AG08396 (cell line): ENCODE measurements at places on chromosomes 1 and 21.

GRCh38 chr1:92362970-92363369 lies 64.1 kb downstream of the RPAP2 start:
- DNase-seq: no peak

DNA sequence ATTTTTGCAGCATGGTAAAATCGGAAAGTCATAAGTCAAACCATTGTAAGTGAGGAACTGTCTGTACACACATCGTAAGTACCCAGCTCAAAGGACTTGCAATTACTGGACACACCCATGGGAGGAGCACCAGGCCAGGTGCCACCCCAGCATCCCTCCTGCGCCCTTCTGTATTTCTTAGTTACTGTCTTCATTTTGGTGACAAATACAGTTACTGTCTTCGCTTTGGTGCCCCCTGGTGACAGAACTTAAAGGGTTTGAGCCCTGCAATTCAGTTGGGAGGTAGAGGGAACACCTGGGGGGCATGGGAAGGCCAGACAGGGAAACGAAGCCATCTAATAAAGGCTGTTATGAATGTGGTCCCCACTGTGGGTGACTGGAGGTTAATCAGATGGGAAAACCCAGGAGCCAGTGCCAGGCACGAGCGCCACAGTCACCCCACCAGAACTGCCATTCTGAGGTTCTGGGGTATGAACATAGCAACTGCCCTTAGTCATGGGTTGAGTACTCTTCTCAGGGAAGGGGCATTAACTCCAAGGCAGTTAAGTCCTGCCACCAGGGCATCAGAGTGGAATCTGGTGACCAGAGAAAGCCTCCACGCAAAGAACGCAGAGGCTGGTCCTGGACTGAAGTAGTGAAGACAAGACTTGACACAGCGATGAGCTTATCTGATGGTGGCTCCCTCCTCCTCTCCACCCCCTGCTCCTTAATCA lies 612.9 kb downstream of the PTPRU start:
- peak; percentile 17 for DNase-seq

DNA sequence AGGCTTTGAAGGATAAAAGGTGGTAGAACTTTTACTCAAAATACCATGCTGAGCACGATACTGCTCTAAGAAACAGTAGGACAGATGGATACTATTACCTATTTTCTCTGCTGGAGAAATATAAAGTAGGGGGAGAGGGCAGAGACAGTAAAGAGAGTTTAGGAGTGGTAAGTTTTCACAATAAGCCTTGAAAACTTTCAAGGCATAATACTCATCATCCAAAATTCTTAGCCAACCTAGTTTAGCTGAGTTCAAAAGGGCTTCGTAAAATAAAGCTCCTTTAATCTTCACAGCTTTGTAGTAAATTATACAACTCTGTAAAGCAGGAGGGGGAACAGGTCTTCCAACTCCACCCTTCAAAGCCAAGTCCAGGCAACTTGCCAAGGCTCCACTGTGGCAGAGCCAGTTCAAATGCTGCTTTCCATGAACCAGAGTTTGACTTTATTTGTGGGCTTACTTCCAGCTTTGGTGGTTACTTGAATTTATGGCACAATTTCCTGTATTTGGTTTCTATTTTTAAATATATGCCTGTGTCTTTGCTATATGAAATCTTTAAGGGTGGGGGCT lies 15.5 kb downstream of the TEX38 start:
- DNase-seq: peak; percentile 25

- DNase-seq: no peak
Measured at GRCh38 chr1:151638074-151638775, 26.4 kb downstream of the SNX27 start.

DNA sequence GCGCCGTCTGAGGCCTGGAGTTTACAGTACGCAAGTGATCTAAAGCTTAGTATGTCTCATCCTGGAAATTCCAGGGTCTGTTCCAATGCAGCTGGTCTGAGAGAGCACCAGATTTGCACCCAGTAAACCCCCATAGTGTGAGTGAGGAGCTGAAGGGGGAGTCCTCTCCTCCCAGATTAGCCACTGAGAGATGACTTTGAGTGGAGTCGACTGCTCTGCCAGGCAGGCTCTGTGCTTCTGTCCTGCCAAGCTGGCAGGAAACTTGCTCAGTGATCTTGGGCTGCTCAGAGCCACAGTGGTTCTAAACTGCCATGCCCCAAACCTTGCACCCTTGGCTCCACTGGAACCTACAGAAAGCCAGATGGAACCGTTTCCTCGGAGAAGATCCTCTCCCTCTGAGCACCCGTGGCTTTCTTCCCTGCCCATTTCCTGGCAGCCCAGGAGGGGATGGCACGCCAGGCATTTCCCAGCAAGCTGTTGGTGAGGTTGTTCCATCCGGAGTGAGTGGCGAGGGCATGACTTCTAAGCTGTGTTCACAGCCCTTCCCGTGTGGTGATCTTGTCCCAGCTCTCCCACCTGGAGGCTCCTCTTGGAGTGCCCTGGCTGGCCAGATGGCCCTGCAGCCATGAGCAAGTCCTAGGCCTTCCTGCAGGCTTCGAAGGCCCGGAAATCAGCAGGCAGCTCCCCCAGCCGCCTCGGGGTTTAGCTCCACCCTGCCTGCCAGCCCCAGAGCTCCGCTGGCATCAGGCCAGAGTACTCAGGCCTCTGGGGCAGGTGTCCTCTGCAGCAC lies 125.9 kb upstream of the VAMP3 start:
- DNase-seq: no peak

DNA sequence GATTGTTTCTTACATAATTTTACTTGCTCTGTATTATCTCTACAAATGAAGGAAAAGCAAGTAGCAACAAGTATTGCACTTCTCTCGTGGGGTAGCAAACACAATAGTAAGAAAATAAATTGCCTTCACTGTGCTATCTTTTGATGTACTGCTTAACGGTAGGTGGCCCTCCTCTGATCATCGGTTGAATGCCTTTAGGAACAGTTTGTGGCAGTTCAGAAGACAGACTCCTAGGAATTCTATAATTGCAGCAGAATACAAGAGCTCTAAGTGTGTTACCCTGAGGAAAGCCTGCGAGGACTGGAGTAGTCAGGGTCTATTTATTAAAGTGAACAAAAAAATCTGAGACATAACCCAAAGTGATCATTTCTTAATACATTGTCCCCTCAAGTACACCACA lies 1135.9 kb downstream of the KCNT2 start:
- DNase-seq: no peak

DNA sequence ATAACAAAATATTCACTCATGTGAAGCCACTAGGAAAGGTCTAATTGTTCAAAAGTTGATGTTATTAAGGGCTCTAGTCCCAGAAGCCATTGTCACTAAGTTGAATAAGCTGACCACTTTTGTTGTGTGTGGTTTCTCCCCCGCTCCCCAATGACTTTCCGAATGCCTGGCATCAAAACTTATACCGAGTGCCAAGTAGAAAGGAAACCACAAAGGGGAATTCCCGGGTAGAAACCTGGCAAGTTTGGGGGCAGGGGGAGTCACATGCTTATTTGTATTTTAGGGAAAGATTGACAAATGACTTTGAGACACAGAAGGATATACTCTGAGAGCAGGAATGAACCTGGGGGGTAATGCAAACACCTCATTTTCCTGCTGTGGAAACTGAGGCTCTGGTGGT lies 154.1 kb downstream of the TGFBR3 start:
- no peak for DNase-seq

DNA sequence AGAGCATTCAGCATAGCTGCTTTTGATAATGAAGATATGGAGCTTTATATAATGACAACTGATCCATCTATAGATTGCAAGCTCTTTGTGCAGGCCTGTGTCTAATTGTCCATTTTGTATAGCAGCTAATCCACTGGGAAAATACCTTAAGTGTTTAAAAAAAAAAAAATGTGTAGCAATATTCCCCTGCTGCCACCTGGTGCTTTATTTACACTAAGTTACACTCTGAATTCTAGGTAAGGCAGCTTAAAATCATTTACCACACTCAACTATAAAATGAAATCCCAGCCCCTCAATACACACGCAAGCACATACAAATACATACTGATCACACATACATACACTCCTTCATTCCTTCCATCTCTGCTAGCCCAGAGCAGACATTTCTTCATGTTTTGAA lies 49.1 kb upstream of the BCL9 start:
- no peak for DNase-seq

- peak; percentile 57 for DNase-seq
Measured at GRCh38 chr1:150061632-150062101, 5.9 kb upstream of the VPS45 start.

DNA sequence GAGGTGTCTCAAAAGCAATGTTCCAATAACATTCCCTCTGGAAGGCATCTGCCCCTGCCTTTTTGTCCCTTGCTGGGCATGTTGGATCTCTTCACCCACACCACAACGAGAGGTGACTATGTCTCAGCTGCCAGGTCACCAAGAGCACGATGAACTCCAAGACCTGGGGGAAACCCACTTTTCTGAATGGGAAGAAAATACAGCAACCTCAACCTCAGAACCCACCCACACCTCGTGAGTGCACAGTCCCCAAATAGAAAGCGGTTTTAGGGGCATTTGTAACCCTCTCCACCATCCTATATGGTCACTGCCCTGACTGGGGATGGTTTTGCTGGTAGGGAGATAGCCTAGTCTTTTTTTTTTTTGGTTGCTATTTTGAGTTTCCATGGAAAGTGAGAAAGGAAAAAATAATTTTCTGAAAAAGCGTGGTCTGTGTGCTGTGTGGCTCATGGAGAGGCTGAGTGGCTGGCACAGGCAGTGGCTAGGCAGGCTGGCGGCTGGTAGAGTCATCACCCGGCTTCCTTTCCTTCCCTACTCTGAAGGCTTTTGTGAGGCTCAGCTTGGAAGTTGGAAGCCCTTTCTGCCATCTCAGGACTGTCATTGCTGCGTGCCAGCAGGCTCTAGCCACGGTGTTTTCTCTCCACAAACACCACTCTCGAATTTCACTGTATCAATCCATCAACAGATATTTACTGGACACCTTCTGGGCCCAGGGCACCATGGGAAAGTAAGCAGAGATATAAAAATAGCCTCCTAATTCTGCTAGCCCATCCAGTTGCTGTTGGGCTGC lies 15.8 kb downstream of the TSPAN2 start:
- DNase-seq: no peak

DNA sequence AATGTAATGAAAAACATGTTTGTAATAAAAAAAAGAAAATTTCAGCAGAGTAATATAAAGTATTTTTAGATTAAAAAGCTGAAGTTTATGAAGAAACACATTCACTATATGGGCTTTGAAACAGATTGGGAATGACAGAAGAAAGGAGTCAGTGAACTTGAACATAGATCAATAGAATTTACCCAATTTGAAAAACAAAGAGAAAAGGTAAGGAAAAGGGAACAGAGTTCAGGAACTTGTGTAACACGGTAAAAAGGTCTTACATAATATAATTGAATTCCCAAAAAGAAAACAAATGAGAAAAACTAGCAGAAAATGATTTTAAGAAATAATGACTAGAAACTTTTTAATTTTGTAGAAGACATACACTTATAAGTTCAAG lies 206.8 kb downstream of the KCNT2 start:
- no peak for DNase-seq

GRCh38 chr1:3034728-3035562 lies 13.7 kb downstream of the ACTRT2 start:
- DNase-seq: no peak

DNA sequence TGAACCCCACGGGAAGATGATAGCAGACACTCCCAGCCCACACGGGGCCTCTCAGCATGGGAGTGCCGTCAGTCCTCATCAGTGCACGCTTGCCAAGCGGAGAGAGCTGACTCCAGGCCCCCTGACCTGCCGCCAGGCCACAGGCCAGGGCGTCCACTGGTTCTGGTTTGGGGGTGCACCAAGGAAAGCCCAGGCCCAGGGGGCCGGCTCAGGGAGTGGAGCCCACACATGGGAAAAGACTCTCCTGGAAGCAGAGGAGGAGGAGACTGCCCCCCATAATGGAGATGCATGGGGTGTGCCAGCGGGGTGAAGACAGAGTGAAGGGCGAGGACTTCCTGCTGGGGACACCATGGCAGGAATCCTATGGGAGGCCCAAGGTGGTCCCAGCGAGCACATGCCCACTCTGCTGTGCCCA lies 6.4 kb downstream of the TRIM11 start:
- no peak for DNase-seq

DNA sequence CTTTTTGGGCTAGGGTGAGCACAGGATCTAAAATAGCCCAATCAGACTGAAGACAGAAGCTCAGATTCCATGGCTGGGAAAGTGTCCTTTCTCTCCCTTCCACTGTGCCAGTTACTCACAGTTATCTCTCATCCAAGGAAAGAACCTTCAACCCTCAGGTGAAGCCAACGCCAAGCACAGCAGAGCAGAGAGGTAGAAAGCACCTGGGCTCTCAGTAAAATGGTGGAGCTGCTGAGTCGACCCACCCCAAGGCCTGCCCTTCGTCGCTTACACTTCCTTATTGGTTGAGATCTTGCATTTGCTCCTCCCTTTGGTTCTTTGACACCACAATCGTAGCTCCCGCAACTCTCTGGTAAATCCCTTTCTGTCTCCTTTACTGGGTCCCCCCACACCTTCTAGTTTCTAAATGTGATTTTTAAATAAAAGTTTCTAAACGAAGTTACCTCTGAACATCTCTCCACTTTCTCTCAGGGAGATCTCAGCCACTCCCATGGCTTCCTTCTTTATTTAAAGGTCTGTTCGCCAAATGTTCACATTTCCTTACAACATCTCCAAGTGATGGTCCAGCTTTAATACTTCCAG lies 27.5 kb upstream of the SLC30A1 start:
- no peak for DNase-seq

- peak; percentile 28 for DNase-seq
Measured at GRCh38 chr1:56508523-56508983, 70.8 kb downstream of the PLPP3 start.

DNA sequence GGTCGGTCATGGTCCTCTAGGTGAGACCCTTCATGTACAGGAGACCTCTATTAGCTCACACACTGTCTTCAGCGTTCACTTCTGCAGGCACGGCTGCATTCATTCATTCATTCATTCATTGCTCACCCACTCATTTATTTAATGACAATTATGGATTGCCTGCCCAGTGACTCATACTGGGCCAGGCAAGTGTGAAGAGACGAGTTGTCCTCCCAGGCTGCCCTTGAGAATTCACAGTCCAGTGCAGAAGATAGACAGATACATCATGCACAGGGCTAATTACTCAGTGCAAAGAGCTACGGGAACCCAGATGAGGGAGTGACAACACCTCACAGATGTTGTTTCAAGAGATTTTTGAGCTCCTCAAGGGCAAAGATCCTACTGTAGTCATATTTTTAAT lies 248.4 kb downstream of the TNR start:
- no peak for DNase-seq

DNA sequence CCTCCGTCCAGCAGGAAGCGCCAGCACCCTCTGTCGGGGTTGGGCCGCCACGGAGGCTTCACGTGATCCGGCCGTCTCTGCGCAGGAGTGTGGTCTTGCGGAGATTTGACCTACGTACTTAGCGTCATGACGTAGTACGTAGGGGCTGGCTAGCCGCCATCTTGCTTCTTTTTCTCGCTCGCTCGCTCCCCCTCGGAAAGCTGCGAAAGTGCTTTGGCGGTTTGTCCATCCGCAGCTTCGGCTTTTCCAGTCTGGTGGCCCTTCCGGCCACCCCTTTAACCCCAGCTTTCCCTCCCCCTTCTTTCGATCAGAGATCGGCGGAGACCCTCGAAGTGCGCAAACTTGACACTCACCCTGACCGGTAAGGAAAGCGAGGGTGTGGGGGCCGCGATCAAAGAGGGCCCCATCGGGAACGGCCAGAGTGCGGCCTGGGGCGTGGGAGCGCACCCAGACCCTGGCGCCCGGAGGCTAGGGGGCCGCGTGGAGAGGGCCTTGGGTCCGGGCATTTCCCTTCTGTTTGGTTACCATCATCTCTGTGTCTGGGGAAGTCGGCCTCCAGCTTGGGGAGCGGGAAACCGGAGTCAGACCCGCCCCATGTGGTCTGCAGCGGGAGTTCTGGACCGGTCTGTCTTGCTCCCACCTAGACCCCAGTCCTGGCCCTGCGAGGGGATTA lies at the start of gene PRRC2C:
PRRC2C (plus strand) TSS at position 156 of the 673 bp plus-strand sequence. CDS start 26,559 bp downstream, outside the sequence.
- DNase-seq: peak; percentile 92

- peak; percentile 22 for DNase-seq
Measured at GRCh38 chr1:67213164-67213563, 46.9 kb downstream of the IL23R start.
